Activated T-helper 2 cell treated with anti-CD3 and anti-CD28 coated beads, Interferon-gamma antibody, Interleukin-2, Interleukin-4, amounts not matched to agents 10 μg/mL and 5 μg/mL and 100 μg/mL, durations not matched to agents 14 hours and 24 hours and 36 hours (primary cell): ENCODE measurements at places on chromosomes 2 and 18.

- no peak for DNase-seq
- H3K27ac ChIP-seq, result no peak overlapping the region
- no peaks in the 10 kb centered on the region for H3K36me3 ChIP-seq
- peaks cover 6% of the 10 kb centered on the region for H3K27me3 ChIP-seq
- H3K4me3 ChIP-seq, result no peak overlapping the region
- peaks cover 6% of the 10 kb centered on the region for H3K4me1 ChIP-seq
Measured at GRCh38 chr2:75415731-75416130, 145.0 kb downstream of the EVA1A start.

GRCh38 chr2:136183097-136183496 lies 65.1 kb upstream of the CXCR4 start:
- H3K4me3 ChIP-seq, result no peak overlapping the region
- no peaks in the 10 kb centered on the region for H3K36me3 ChIP-seq
- peaks cover 6% of the 10 kb centered on the region for H3K4me1 ChIP-seq
- no peak overlapping the region for H3K27ac ChIP-seq
- H3K27me3 ChIP-seq, result peaks cover 8% of the 10 kb centered on the region

DNA sequence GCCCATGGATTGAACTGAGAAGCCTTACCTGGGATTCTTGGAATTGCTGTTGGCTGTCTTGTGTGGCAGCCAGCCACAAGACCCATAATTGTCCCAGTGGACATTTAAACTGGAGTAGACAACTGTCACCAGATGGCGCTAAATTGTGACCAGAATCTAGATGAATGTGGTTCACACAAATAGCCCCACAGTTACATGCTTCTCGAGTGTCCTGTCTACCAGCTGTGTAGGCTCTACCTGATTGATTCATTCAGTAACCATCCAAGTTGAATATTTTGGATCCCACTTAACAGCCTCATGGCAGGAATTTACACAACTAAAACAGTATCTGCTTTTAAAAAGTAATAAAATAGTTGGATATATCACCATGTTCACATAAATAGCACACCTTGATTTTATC lies 73.2 kb downstream of the MAP4K4 start:
- no peak overlapping the region for H3K4me3 ChIP-seq
- no peaks in the 10 kb centered on the region for H3K36me3 ChIP-seq
- H3K27ac ChIP-seq, result no peak overlapping the region

DNA sequence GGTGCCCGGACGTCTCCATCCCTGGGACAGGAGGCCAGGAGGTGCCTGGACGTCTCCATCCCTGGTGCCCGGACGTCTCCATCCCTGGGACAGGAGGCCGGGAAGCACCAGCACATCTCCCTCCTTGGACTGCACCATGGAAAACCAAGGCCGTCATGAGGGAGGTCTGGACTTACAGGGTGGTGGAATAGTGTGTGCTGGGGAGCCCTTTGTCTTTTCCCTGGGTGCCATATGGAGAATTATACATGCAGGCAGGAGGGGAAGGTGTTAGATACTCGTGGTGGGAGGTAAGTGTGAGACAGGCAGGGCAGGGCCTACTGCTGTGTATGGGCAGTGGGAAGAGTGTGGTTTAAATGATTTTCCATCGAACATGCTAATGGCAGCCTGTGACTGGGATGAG lies 52.9 kb downstream of the RTP5 start:
- H3K27ac ChIP-seq, result no peak overlapping the region
- no peaks in the 10 kb centered on the region for H3K27me3 ChIP-seq
- H3K4me1 ChIP-seq, result peaks cover 9% of the 10 kb centered on the region
- no peaks in the 10 kb centered on the region for H3K36me3 ChIP-seq
- DNase-seq, result no peak

DNA sequence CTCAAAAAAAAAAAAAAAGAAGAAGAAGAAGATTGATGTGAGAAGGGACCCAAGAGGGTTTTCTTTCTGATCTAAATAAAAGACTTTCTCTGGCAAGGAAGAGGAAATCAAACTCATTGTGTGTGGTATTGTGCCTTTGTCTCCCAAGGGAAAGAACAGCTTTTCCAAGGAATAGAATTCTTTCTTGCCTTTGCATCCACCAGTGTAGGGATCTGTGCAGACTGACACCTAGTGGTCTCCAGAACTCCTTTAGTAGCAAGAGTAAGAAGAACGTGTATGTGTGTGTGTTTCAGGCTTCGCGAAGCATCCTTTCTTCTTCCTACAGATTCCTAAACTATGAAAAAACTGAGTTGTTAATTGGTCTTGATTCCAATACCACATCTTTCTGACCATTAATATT lies 33.5 kb upstream of the CRIM1 start:
- H3K36me3 ChIP-seq, result no peaks in the 10 kb centered on the region
- no peaks in the 10 kb centered on the region for H3K4me1 ChIP-seq
- peaks cover 30% of the 10 kb centered on the region for H3K27me3 ChIP-seq
- H3K4me3 ChIP-seq, result no peak overlapping the region

- no peaks in the 10 kb centered on the region for H3K27me3 ChIP-seq
- no peak overlapping the region for H3K27ac ChIP-seq
- H3K4me3 ChIP-seq, result no peak overlapping the region
- no peaks in the 10 kb centered on the region for H3K4me1 ChIP-seq
Measured at GRCh38 chr18:30970196-30970816, 72.2 kb downstream of the DSC3 start.

GRCh38 chr2:238549866-238550265 lies 123.1 kb downstream of the ASB1 start:
- no peaks in the 10 kb centered on the region for H3K36me3 ChIP-seq
- no peak for DNase-seq
- H3K4me1 ChIP-seq, result no peaks in the 10 kb centered on the region
